Peyer's patch (tissue), 4 donors: ENCODE measurements at places on chromosomes 1 and 21.

DNA sequence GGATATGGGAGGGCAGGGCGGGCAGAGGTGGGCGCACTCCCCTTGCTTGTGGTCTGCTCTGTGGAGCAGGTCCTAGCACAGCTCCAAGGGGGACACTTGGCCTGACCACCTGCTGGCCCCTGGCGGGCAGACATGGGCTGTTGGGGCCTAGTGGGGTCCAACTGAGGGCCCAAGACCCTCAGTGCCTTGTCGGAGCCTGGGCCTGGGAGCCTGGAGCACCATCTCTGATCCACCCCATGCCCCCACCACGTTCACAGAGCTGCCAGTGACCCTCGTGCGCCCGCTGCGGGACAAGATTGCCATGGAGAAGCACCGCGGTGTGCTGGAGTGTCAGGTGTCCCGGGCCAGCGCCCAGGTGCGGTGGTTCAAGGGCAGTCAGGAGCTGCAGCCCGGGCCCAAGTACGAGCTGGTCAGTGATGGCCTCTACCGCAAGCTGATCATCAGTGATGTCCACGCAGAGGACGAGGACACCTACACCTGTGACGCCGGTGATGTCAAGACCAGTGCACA is 70.6 kb downstream of the OBSCN start:
- H3K4me1 ChIP-seq = peaks cover 11% of the 10 kb centered on the region
- DNase-seq = no peak
- no peak overlapping the region for H3K4me3 ChIP-seq
- no peaks in the 10 kb centered on the region for H3K36me3 ChIP-seq
- no peak overlapping the region for H3K27ac ChIP-seq
- no peaks in the 10 kb centered on the region for H3K27me3 ChIP-seq

DNA sequence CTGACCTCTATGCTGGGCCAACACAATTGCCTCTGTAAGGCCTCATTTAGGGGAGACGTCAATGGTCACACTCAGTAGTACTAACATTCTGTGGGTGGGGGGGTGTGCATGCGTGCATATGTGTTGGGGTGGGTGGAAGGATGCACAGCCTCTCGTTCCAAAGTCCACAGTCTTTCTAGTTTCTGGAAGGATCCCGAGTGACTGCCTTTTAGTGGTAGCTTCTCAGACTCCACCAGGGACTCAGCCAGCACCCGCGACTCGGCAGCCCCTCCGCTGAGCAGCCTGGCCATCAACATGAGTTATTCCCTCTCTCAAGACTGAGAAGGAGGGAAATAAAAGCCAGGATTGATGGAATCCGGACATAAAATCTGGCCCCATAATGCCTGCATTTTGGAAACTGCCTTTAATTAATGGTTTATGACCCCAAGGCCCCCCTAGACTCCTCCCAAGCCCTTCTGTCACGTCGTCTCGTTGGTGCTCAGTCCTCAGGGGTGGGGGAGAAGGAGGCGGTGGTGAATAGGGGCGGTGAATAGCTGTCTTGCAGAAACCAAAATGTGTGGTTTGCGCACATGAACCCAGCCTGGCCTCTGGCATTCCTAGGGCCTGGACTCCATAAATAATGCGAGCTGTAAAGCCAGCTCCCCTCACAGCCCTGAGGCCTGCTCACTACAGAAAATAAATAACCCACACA is 65.1 kb upstream of the TMEM51 start:
- no peak for DNase-seq
- no peaks in the 10 kb centered on the region for H3K27me3 ChIP-seq
- H3K4me1 ChIP-seq = peaks cover 17% of the 10 kb centered on the region
- no peaks in the 10 kb centered on the region for H3K36me3 ChIP-seq
- no peak overlapping the region for H3K4me3 ChIP-seq

DNA sequence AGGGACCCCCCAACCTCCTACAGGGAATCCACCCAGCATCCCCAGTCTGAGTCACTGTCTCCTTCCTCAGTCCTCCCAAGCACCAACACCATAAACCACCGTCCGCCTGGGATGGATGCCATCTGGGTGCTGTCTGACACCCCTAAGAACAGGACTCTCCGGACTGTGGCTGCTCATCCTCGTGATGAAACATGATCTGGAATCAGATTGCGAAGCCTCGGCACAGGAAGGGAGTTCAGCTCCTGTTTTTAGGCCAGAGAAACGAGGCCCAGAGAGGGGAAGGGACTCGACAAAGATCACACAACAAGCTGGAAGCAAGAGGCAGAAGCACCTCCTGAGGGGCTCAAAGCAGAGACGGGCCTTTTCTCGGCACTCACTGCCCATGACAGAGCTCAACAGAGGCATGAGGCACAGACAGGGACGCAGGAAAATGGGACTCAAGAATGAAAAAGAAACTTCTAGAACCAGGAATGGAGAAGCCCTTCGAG is 8.4 kb downstream of the KCNN3 start:
- H3K27me3 ChIP-seq = no peaks in the 10 kb centered on the region
- H3K27ac ChIP-seq = no peak overlapping the region
- H3K4me1 ChIP-seq = peaks cover 17% of the 10 kb centered on the region
- no peaks in the 10 kb centered on the region for H3K36me3 ChIP-seq
- H3K4me3 ChIP-seq = no peak overlapping the region

- H3K27me3 ChIP-seq = no peaks in the 10 kb centered on the region
- H3K4me1 ChIP-seq = no peaks in the 10 kb centered on the region
- H3K36me3 ChIP-seq = no peaks in the 10 kb centered on the region
These were observed 131.1 kb upstream of the WNT4 start for GRCh38 chr1:22273686-22274681.

GRCh38 chr1:212310383-212310782 is 25.2 kb downstream of the PPP2R5A start:
- DNase-seq = no peak
- H3K36me3 ChIP-seq = no peaks in the 10 kb centered on the region
- H3K27me3 ChIP-seq = no peaks in the 10 kb centered on the region
- no peak overlapping the region for H3K27ac ChIP-seq

DNA sequence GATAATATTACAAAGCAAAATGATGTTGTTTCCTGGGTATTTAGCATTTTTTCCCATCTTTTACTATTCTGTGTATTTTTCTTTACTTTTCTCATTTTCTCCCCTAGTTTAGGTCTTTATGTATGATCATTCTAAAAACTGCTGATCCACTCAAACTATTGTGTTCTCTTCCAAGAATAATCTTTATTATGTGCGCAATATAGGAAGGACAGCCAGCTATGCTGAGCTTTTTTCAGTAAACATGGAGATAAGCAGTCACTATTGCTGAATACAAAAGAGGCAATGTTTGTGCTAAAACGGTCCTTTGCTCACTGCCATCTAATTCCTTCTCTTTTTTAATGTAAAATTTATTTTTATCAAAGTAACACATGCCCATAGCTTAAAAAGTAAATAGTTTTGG is 6.7 kb upstream of the PTBP2 start:
- no peak overlapping the region for H3K27ac ChIP-seq
- no peaks in the 10 kb centered on the region for H3K4me1 ChIP-seq
- H3K27me3 ChIP-seq = no peaks in the 10 kb centered on the region
- DNase-seq = no peak

DNA sequence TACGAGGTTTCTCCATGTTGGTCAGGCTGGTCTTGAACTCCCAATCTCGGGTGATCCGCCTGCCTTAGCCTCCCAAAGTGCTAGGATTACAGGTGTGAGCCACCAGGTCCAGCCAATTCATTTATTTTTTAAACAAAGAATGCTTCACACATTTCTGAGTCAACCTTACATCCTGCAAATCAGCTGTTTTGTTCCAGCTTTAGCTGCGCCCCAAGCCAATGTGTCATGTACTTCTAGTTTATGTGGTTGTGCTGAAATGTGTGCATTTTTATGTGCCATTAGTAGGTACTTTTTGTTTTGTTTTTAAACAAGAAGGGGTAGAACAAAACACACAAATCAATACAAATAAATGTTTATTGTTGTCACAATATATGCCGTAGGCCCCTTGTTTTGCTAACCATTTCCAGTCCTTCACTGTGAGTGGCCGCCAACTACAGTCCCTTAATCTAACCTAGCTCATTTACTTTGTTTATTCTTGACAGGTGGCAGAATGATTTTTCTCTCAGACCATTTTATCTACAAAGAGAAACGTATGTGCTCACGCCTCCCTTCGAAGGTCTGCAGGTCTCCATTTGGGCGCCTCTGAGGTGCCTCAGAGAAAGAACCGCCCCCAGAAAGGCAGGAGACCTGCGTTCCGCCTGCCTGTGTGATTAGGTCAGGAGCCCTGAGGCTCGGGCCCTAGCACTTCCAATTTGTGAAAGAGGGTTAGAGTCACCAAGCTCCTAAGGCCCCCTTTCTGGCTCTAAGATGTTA is 2.8 kb upstream of the CASQ2 start:
- no peaks in the 10 kb centered on the region for H3K36me3 ChIP-seq
- DNase-seq = no peak
- no peak overlapping the region for H3K4me3 ChIP-seq
- no peak overlapping the region for H3K27ac ChIP-seq
- no peaks in the 10 kb centered on the region for H3K27me3 ChIP-seq

DNA sequence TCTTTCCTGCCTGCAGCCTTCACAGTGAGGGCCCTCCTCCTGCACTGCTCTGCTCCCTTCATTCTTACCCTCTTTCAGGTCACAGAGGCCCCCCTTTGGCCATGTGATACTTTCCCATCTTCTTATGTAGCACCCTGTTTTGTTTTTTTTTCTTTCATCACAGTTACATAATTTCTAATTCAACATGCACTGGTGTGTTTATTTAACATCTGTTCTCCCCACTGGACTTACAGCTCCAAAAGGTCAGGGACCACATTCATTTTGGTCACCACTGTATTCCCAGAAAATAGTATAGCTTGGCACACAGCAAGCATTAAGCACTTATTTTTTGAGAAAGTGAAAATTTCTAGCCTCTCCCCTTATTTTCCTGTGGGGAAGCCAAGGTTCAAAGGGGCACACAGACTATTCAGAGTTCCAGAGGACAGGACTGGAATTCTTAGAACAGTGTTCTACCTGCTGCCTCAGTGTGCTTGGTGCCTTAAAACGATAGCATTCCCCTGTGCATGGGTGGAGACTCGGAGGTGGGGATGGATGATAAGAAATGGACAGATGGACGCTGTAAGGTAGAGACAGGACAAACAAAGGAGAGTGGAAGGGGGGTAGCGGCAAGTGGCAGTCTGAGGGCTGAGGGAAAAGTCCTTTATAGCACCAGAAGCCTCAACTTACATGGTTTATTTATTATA is 5.3 kb downstream of the DENND2D start:
- H3K4me3 ChIP-seq = no peak overlapping the region
- H3K4me1 ChIP-seq = peaks cover 60% of the 10 kb centered on the region
- H3K27ac ChIP-seq = peak overlapping the region; percentile 99
- no peaks in the 10 kb centered on the region for H3K27me3 ChIP-seq
